ENCODE measurements at places on chromosomes 6 and 20.

DNA sequence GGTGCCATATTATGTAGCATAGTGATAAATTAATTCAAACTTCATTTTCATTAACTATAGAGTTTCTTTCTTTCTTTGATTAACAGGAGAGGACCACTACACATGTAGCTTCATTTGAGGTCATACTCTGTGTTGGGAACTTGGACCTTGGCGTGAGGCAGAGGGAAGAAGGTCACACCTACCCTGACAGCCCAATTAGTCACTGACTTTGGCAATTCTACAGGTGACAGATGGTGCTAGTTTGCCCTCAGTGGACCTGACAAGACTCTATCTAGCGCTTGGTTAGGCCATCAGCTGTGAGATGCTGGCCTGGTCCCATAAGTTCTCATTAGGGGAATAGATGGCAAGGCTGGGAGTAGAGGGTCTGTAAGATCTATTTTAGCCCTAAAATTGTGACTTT, 14.2 kb downstream of the SLX4IP start:
- DNase-seq, result no peak

GRCh38 chr20:52924411-52925271, 47.5 kb upstream of the TSHZ2 start:
- no peak for DNase-seq

DNA sequence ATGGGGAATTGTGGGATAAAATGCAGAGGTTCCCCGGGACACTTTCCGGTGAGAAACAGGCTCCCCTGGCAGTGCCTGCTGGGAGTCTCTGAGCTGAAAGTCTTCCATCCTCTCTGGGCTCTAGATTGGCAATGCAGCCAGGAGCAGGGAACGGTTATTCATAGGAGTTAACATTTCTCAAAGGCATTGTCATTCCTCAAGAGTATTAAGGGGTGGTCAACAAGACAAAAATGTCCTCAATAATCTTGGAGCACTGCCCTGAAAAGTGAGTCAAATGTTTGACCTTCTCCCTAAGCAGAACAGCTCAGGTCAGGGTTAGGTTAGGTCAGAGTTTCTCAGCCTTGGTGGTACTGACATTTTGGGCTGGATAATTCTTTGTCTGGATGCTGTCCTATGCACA, 13.2 kb downstream of the BPIFB1 start:
- DNase-seq, result no peak

- no peak for DNase-seq
Observed at GRCh38 chr6:16329233-16329632, 90.8 kb downstream of the GMPR start.

DNA sequence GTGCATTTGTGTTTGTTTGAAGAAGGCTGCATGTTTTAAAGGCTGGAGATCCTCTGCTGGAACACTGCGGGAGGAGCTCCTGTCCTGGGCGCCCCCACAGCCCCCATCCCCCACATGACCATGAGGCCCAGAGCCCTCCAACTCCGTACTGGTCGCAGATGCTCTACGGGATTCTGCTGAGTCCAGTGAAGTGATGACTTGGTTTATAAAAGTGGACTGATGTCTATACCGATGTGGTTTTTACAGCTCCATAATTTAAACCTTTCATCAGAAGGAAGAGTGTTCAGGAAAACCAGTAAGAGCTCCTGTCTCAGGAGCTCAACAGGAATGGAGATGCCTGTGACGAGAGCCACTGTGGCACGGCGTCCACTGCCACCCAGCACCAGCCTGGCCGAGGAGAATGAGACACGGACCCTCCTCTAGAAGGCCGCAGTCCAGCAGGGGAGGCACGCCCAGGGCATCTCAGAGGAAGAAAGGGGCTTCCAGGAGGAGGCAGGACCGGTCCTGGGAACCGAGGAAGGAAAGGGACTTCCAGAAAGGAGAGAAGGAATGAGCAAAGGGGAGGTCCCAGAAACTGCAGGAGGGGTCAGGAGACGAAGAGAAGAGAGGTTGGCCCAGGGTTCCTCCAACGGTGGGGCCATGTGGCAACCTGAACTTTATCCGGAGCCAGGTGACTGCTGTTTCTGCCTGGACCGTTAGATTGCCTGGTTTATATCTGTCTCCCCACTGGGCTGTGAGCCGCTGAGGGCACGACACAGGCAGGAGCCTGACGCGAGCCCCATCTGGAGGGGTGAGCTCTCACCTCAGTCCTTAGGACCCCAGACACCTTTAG, 26.9 kb downstream of the BFSP1 start:
- peak; percentile 23 for DNase-seq

DNA sequence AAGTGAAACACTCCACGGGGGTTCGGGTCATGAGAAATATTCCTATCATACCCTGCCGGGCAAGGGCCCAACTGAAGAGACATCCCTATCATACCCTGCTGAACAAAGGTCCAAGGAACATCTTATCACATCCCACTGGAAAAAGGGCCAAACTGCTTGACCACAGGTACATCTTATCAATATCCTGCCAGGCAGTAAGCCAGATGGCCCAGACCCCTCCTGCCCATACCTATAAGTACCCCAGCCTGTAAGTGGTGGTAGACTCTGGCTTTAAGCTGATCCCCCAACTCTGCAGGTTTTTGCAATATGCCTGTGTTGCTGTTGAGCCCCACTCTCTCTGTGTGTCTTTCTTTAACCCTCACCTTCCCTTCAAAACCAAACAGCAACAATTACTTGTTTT, 51.6 kb downstream of the ZNF334 start:
- DNase-seq, result no peak

All from activated T-helper 1 cell treated with anti-CD3 and anti-CD28 coated beads, Interleukin-12 subunit alpha, Interleukin-12 subunit beta, Interleukin-2, Interleukin-4 antibody, amounts not matched to agents 30 ng/mL and 10 ng/mL and 1 ng/mL, durations not matched to agents 14 hours and 24 hours and 36 hours (primary cell).